ENCODE measurements at places on chromosomes 1 and 21. TPM values are rescaled to one million over a fixed set of nuclear protein-coding genes. Genes with fewer than 3 reads are reported as not detected.

GRCh38 chr1:226605318-226605950 lies 56.9 kb downstream of the STUM start:
- no peak for DNase-seq

DNA sequence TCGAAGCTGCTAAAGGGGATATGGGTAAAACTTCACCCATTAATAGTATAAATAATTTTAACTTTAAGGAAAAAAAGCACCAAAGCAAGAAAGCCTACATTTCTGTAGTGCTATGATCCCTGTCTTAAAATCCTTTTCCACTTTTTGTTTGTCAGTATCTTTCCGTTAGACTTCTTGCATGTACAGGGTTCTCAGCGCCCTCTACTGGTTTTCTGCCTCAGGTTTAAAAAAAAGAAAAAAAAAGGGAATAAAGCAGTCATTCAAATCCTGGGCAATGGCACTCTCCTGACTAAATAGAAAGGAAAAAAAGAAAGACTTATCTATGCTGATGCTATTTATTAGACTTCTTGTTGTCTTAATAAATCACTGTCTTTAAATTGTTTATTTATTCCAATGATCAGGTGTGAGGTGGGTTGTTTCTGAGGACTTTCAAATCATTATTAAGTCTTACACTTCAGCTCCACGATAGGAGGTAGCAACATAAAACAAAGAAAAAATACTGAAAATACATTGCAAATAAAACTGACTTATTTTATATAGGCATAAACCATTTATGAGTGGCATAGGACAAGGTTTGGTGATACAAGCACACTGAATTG lies 475.4 kb upstream of the NR5A2 start:
- DNase-seq = peak; percentile 50

GRCh38 chr1:241842565-241842964 lies 5.4 kb upstream of the EXO1 start:
- no peak for DNase-seq

- no peak for DNase-seq
These were observed 312.7 kb upstream of the C1orf87 start for GRCh38 chr1:60386249-60386648.

GRCh38 chr21:33325222-33326067 lies 675 bp downstream of the IFNAR1 start:
- peak; percentile 75 for DNase-seq

DNA sequence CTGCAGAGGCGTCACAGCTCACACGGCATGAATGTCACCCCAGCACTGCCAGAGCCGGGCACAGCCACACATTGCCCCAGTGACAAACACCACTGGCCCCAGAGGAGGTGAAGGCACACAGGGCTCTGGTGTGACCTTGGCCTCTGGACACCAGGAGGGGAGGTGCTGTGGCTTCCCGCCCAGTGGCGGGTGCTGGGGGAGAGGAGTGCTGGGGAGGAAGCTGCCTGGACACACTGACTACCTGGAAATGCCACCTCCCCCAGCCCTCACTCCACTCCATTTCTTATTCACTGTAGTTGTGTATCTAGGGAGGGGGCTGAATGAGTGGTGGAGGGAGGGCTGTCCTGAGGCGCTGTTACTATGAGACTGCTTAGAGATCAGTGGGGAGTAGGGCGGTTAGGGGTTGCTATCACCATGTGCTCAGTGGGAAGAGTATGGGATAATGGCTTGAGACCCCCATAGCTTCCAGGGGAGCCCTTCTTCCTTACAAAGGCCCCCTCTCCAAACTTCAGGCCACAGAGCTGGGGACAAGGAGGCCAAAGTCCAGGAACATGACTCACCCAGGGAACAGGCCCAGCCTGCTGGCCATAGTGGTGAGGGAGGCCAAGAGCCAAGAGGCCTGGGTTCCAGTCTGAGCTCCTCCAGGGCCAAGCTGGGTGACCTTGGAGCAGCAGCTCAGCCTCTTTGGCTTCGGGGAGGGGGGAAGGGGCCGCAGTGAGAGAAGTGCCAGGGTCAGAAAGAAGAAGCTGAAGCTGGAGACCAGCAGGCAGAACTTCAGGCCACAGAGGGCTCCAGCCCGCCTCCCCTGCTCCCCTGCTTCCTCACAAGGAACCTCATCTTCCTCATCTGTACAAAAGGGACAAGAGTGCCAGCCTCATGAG lies 40.1 kb downstream of the AHDC1 start:
- DNase-seq = no peak

DNA sequence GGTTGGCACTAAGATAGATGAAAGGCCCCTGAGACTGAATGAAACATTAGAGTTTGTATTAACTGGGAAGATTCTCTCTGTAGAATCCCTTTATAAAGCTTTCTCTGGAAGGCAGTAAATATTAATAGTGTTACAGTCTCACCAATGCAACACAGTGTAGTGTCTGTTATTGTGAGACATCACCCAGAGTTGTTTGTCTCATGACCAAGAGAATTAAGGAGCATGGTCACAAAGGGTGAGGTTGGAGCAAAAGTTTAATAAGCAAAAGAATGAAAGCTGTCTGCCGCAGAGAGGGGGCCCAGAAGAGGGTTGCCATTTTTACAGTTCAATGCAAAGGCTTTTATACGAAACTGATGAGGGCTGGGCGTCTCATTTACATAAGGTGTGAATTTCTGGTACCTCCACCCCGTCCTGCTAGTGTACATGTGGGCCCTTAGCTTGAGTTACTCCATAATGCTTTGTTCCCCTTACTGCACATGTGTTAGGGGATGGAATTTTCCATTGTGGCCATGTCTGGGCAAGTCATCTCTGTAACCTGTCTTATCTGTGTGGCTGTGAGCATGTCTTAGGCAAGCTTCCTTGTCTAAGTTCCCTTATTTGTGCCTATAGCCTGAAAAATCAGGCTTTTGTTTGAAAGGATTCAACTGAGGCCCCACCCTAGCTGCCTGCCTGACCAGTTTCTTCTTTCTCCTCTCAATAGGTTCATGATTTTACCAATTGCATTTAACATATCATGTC lies 184.1 kb downstream of the RASAL2 start:
- no peak for DNase-seq

GRCh38 chr1:67004176-67004575 lies 49.8 kb downstream of the SLC35D1 start:
- DNase-seq = no peak

GRCh38 chr21:28464095-28464494 lies 528.6 kb downstream of the LTN1 start:
- peak; percentile 54 for DNase-seq

DNA sequence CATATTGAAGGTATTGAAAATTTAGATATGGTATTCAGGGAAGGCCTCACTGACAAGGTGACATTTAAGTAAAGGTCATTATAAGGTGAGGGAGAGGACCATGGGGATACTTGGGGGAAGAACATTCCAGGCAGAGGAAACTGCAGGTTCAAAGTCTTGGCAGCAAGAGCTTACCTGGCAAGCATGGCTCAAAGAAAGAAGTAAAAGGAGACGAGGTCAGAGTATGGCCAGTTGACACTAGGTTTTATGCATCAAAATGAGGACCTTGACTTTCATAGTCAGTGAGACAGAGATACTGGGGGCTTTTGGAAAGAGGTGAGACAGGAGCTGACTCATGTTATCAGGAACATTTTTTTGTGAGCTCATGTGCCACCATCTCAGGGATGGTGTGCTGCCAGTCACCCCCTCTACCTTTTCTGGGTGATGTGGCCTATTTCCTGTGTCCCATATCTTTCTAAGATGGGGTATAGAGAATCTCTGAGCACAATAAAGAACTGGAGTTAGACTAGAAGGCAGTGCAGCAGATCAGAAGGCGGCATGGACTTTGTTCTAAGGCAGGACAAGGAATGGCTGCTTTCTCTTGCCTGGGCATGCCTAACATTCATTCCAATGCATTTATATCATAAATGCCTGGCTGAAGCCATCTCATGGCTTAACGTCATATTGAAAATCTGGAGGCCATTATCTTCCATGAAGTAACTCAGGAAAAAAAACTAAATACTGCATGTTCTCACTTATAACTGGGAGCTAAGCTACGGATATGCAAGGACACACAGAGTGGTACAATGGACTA lies 406.7 kb downstream of the NTNG1 start:
- DNase-seq = no peak

DNA sequence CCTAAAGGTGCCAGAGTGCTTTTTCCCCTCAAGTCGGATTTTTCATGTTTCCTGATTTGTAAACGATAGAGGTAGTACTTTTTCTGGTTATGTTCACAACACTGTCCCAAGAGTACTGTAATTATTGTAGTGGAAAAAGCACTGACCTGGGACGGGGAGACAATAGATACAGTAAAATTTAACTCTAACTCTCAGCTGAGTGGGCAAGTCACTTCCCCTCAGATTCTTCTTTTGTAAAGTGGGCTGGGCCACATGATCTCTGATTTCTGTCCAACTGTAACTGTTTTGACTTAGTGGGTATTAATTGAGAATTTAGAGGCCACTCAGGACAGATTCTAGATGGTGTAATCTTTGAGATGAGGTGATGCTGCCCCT lies 19.1 kb downstream of the MARCKSL1 start:
- no peak for DNase-seq

DNA sequence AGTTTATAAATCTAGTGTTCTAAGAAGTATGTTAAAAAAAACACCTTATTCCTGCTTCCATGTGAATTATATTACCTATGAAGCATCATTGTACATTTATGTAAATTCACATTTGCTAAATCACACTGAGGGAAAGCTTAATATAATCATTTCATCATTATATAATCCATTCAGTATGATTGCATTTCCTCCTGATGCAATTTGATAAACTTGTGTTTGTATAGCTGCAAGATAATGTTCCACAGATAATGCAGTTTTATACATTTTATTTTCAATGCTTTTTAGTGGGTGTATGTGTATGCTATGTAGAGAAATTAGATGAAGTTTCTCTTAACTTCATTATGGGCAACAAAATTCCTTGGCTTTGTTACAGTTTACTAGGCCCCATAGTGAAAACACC lies 79.6 kb downstream of the HS2ST1 start:
- DNase-seq = no peak

GRCh38 chr1:176068901-176069300 lies 138.2 kb downstream of the COP1 start:
- no peak for DNase-seq

DNA sequence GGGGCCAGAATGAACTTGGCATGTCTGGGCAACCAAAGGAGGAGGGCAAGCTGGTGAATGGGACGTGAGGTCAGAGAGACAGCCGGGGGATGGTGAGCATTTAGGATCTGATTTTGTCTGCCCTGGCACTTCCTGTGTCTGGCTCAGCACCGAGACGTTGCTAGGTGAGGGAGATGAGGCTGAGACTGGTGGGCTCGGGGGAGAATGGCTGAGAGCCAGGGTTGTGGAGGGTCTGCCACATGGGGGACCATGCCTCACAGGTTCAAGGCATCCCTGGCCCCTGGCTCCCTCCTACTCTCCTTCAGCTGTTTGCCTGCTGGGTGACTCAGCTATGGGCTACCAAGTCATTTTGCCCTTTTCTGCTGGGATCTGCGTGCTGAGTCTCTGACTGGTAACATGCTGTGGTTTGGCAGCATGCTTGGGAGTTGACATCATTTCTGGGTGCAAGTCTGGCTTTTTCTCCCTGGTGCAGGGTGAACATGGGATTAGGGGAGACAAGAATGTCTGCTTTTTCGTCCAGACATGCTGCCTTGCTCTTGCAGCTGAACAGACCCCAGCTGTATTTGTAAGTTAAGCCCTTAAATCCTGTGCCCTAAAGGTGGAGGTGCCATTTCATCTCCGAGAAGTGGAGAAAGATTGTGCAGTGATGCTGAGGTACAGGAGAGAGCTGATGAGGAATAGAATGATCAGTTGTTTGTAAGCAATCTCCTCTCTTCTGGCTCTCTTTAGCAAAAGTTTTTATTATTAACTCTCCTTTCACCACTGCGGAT lies 17.6 kb downstream of the GALNT2 start:
- DNase-seq = peak; percentile 34

GRCh38 chr1:40384413-40384762 lies 10.9 kb downstream of the SMAP2 start:
- no peak for DNase-seq

DNA sequence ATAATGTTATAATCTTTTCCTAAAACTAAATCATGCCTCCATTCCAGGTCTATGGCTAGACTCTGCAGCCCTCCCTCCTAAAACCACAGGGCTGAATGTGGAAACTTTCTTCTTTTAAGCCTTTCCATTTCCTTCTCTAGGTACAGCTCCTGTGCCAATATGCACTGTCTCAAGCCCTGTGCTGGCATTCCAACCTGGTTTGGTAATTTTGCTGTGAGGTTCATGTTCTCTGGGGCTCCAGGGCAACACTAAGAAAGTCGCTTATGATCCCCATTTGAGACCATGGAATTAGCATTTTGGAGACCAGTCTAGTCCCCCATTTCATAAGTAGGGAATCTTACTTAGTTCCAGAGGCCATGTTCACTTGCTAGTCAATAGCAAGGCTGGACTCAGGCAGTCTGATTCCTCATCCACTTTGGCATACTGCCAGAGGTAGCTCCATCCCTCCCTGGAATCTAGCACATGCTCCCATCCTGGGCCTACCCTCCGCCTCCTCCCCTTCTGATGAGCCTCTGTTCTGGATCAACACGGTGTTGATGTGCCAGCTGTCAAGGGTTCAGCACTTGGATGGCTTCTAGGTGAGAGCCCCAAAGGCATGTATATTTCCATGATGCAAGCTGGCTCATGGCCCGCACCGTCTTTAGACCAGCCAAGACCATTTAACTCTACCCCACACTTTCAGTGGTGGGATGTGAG lies 36.5 kb downstream of the ZMYND12 start:
- DNase-seq = peak; percentile 79

DNA sequence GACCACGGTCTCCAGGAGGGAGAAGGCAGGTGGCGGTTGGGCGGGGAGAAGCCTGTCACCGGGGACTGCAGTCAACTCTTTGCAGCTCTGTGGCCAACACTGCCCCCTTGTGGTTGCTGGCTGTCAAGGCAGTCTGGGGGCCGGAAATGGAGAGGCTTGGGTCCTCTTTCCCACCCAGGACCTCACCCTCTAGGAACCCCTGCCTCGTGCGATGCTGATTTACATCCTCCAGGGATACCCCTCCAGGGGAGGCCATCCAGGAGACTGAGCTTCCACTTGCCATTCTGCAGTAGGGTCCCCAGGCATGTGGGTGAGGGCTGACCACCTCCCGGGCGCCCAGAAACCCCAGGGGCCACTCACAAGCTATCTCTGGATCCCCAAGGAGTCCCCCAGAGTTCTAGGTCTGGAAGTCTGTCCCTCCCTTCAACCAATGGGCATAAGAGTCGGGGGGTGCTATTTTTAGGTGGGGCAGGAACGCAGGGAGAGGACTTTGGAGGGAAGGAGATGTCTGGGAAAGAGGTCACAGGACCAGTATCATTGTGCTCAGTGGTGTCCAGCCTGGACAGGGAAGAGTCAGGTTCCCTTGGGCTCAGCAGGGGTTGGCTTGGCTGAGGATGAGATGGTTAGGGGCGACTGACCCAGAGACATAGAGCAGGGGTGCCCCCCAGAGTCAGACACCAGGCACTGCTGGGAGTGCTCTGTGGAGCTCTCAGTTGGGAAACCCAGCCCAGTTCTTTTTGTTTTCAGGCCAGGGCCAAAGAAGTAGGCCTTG lies 7.1 kb upstream of the GPR61 start:
- peak; percentile 75 for DNase-seq

GRCh38 chr1:37393173-37394120 lies 80.9 kb upstream of the ZC3H12A start:
- DNase-seq = no peak

GRCh38 chr1:205243350-205244191 lies 15.8 kb downstream of the TMCC2 start:
- DNase-seq = no peak

DMBX1 gene
- total RNA-seq = not detected

OPN3 gene
- 11.9 TPM for total RNA-seq

FGGY gene
- 24.9 TPM for total RNA-seq

ABCA4 gene
- 3.8 TPM for total RNA-seq

OLFML3 gene
- 81.0 TPM for total RNA-seq

RAB42 gene
- total RNA-seq = 6.4 TPM

ORC1 gene
- 3.3 TPM for total RNA-seq

EFNA3 gene
- 10.9 TPM for total RNA-seq

MATN1 gene
- total RNA-seq = 1.4 TPM

HSPA6 gene
- total RNA-seq = 8.2 TPM

MACO1 gene
- 13.1 TPM for total RNA-seq

IVL gene
- total RNA-seq = 71.5 TPM
